ENCODE measurements at places on chromosomes 5 and 9.

DNA sequence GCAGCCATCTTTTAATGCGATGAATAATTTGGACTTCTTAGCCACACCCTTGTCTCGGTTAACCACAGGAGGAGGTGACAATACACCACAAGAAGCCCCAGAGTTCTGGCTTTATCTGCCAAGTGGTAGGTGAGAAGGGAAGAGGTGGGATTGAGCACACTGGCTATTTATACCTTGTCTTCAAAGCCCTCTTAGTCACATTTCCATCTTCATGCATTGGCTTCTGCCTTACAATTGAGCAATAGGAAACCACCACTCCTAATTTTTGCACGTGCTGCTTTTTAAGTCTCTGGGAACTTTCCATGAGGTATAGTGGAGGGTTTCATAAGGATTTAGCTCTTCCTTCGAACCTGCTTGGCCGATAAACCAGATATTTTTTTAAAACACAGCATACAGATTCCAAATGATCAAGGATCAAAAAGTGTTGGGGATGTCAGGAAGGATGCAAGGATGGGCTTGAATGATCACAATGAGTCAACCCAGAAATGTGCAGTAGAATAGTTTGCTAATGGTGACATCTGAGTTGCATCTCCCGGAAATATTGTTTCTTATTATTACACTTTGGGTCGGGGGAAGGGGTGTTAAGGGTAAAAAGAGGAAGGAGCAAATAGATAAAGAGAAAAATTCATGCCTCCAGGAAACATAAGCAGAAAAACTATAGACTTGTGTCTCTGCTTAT lies 25.5 kb downstream of the PLAC8L1 start:
- peak; percentile 67 for DNase-seq

GRCh38 chr9:4296217-4296616 lies 3.7 kb downstream of the GLIS3 start:
- no peak for DNase-seq

DNA sequence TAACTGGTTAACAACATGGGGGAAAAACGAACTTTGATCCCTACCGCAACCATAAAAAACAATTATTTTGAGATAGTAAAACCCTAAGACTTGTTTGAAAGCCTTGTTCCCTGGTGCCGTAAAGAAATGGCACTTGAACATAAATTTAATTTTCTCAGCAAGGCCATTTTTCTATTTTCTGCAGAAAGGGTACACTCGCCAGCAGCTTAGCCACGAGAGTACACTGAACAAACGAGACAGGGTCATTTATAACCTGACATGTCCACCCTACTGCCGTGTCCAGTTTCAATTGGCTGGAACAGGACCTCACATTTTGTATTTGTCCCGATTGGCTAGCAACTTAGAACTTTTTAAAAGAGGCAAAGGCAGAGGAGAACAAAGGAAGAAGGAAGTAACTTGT lies 26.8 kb downstream of the FBXW11 start:
- no peak for DNase-seq

DNA sequence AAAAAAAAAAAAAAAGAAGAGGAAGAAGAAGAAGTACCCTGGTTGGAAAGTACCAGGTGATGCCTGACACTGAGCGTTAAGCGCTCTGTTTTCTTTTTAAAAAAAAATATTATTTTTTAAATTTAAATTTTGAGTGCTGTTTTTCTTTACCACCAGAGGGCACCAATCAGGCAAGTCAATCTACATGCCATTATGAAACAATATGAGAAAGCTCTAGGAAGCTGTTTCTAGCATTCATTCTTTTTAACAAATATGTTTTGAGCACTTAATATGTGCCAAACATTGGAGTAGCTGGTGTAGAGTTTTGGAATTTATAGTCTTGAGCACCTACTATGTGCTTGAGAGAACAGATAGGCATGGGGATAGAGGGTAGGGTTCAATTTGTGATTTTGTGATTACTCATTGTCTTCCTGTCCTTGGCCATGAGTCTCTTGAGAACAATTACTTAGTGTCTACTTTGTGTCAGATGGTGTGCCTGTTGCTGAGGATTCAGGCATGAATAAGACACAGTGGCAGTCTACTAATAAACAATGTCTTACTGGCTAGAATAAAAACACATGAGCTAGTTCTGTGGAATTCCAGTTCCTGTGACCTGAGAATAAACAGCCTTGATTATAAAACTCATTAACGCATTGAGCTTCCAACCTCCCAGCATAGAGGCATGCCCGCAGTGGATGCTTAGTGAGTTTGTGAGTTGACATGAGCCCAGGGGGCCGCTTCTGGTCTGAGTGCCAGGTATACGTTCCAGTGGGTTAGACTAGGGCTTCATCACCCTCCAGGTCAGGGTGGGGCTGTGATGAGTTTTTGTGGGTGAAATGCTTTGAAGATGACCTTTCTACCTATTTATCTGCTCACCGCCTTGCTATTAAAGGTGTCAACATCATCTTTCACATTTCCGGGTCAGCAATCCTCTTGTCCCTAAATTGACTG lies 3.0 kb upstream of the UBE2R2 start:
- peak; percentile 68 for DNase-seq
